Midbrain (tissue), 1 donor: ENCODE measurements at places on chromosomes 6 and 20.

DNA sequence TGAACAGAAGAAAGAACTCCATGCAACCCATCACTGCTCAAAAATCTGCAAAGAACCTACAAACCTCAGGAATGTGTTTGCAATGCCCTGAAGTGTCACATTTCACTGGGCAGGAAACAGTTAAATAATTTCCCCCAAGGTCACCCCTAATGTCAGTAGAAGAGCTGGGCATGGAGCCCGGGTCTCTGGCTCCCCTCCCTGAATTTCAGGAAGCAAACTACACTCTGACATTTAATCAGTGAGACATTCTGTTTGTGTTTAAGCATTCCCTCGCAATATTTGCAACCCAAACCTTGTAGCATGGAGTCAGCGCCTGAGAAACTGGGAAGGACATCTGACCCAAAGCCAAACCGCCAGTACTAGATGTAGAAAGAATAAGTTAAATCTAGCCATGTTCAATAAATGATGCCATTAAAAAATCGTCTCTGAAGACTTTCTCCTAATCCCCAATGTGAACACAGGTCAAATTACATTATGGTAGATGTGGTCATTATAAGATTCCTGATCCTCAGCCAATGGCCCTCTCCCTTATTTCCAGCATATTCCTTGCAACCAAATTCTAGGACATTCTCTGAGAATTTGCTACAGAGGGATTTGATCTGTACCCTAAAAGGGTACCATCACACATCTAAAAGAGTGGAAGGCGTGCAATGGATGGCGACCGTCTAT, 91.2 kb upstream of the ADTRP start:
- no peak for DNase-seq

DNA sequence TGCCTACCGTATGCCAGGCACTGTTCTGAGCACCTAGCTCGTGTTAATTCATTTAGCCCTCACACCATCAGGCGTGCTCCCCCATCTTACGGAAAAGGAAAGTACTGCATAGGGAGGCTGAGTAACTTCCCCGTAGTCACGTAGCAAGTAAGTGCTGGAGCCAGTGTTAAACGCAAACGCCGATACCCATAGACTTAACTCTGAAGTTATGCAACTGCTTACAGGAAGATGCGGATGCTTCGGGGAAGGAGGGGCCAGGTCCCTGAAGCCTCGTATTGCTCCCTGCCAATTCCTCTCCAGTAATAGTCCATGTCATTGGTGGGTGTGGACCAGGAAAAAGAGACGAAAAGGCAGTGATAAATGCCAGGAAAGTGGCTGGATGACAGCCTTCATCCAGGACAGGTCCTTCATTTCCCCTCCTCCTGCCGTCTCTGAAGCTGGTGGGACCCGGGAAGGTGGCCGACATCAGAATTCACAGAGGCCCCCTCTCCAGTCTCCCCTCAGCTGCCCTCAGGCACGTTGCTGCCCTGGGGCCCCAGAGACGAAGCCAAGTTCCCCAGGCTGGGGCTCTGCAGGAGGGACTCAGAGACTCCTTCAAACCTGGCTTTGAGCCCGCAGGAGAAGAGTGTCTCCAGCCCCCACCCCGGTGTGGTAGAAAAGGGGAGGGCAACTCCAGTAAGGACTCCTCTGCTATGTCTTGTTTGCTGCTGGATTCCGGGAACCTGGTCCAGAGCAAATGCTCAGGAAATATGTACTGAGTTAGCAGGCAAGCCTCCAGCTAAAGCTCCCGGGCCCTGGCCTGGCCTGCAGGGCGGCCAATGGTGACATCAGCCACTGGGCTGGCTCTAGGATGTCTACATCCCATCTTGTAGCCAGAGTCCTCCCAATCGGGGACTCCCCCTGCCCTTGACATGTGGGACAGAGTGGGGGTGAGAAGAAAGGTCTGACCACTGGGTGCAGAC, 37.8 kb downstream of the RAB44 start:
- no peak for DNase-seq

DNA sequence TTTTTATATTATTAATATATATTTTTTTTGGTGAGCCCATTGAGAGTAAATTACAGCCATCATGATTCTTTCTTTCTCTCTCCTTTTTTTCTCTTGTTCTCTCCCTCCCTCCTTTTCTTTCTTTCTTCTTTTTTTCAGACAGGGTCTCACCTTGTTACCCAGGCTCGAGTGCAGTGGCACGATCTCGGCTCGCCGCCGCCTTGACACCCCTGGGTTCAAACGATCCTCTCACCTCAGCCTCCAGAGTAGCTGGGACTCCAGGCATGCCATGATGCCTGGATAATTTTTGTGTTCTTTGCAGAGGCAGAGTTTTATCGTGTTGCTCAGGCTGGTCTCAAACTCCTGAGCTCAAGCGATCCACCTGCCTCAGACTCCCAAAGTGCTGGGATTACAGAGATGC, 1.6 kb downstream of the CCDC170 start:
- DNase-seq, result no peak

DNA sequence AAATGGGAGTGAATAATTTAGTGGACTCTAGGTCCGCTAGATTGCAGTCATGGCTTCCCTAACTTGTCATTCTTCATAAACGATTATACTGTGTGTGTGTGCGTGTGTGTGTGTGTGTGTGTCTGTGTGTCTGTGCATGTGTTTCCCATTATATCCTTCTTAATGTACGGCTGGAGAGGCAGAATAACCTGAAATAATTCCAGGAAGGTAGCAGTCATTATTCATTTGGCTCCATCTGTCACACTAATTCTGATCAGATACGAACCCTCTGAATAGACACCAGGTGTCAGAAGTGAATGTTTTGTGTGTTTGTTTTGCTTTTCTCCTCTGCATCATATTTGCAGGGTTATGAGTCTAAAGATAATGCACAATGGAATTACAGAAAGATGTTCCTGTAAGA, 372.9 kb downstream of the DOK5 start:
- no peak for DNase-seq

GRCh38 chr6:83370567-83370966, 60.3 kb downstream of the ME1 start:
- DNase-seq, result no peak

DNA sequence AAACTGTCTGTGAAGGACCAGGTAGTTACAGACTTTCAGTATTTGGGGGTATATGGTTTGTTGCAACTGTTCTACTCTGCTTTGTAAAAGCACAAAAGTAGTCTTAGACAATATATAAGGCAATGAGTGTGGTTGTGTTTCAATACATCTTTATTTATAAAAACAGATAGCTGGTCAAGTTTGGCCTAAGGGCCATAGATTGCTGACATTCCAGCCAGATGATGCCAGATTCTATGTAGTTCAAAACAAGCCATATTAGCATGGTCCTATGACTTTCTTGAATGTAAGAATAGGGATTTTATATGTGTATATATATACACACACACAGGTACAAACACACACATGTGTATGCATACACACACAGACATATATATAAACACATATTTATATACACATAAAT, 201.8 kb downstream of the GRIK2 start:
- DNase-seq, result no peak

DNA sequence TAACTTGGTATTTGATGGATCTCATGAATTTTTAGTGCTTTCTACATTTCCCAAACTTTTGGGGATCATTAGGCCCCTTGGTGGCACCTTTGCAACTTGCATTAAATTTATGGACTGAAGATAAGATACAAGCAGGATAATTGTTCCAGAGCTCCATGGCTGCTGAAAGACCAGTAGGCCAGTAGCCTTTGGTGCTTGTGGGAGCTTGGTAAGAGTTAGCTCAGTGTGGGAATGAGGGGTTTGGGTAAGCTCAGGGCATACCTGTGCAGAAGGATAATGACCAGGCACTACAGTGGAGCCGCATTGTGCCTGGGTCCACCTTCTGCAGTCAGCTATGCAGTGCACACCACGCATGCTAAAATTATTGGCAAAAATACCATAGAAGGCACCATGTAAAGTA, 240.5 kb upstream of the SUPT3H start:
- DNase-seq, result no peak

GRCh38 chr20:63265891-63266515, 6.6 kb upstream of the ARFGAP1 start:
- DNase-seq, result no peak

- no peak for DNase-seq
These were observed 43.9 kb upstream of the SRF start for GRCh38 chr6:43127180-43127579.

DNA sequence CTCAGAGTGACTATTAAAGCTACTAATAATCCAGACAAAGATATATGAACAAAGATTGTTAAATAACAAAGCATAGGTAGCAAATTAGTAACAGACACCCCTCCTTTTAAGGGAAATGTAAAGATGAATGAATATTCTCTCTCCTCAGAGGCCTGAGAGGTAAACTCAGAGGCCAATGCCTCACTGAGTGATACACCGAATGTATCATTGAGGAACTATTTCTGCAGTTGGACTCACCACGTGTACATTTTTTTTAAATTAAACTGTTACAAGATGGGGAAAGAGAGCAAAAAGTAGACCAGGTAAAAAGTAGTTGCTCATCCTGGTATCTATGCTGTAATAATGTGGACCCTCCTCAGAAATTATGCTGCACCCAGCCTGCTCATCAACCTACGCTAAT, 72.3 kb upstream of the IPCEF1 start:
- DNase-seq, result no peak

DNA sequence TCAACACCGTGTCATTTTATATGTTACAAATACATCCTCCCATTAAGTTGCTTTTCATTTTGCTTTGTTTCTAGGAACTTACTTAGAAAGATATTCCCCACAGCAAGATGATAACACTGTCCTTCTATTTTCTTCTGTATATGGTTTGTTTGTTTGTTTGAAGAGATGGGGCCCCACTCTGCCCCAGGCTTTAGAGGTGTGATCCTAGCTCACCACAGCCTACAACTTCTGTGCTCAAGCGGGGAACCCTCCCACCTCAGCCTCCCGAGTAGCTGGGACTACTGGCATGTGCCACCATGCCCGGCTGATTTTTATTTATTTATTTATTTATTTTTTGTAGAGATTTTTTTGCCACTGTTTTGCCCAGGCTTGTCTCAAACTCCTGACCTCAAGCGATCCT, 14.2 kb upstream of the GMDS start:
- no peak for DNase-seq

DNA sequence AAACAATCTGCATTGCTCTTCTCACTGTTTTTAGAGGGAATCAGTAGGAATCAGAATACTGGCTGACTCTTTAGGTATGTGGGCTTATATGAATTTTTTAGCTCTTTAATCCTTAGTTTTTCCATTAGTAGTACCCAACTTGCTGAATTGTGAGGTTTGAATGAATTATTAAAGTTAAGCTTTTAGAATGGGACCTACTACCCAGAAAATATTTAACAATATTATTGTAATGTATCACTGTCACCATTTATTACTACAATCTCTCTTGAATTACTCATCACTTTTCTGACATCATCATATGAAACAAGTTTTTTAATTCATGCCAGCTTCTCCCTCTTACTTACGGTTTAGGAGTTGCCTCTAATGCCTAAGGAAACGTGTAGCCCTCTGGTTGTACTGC, 212.7 kb downstream of the BCKDHB start:
- DNase-seq, result no peak

DNA sequence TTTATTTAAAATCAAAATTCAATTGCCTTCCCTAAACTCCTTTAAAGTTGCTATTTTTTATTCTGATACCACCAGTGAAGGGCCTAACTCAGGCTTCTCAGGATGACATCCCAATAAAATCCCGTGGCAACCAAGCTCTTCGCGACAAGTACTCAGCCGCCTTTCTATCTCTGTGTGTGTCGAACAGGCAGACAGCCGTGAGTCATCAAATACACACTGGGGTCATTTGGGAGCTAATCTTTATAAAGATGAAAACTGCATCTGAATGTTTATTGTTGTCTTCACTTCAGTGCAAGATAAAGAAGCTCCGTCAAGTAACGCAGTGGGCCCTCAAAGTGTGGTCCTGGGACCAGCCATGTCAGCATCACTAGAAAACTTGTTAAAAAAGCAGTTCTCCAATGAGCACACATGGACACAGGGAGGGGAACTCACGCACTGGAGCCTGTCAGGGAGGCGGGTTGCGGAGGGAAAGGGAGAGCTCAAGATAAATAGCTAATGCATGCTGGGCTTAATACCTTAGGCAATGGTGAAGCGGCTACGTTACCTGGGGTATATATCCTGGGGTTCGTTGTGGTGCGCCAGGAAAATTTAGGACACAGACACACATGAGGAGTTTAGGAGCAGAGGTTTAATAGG, 119.3 kb downstream of the RNF144B start:
- DNase-seq, result no peak

DNA sequence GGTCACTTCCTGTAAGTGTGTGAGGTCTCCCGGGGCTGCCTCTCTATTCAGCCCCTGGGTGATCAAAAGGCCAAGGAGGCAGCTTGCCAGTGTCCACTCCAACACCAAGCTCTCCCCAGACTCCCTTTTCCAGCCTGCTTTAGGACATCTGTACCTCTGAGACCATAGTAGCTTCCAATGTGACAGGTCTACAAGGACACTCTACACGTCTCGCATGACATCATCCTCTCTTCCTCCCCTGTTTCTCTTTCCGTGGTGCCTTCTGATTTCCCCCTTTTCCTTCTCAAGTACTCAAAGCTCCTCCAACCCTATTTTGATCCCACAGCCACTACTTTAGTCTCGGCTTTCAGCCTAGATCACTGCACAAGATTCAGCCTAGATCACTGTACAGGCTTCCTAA, 26.4 kb downstream of the HLA-F start:
- DNase-seq, result no peak

GRCh38 chr6:159499034-159499433, 194.0 kb downstream of the SOD2 start:
- no peak for DNase-seq

GRCh38 chr6:52990342-52990741, 4.7 kb downstream of the GSTA4 start:
- no peak for DNase-seq

DNA sequence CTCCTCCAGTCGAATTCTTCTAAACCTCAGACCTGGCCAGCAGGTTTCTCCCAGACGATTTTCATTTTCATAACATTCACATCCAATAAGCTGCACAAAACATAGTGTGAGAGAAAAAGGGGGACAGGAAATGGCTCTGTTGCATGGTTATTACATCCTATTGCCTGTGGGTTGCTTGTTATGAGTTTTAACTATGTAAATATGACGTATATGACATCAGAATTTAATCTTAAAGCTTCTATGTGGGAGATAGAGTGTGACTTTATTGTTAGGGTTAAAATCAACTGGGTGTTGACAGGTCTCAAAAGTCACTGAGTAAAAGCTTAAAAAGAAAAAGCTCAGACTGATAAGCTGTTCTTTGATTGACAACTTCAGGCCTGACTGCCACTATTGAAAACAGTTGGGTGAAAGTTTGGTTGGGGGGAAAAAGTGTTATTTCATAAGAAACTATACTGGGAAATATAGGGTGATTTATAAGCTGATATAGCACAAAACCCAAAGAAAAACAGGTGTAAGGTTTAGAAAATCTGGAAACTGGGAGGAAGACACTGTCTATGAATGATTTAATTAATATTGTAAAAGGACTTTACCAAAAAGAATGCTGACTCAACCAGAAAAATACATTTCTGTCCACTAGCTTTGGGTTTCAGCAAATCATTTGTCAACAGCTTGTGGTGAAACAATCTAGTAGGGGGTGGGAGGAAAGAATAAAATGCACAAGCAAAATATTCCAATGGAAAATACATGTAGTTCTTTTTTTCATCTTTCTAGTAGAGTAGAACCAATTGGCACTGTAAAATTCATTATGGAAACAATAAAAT, 134.1 kb upstream of the CEP162 start:
- DNase-seq, result no peak
